ENCODE measurements at places on chromosomes 1 and 21. TPM values are rescaled to one million over a fixed set of nuclear protein-coding genes. Genes with fewer than 3 reads are reported as not detected.

Gene LRP8
- polyA plus RNA-seq, result 11.8 TPM

Gene NMNAT2
- polyA plus RNA-seq, result 1.5 TPM

Gene MYCL
- polyA plus RNA-seq, result 9.6 TPM

Gene BMP8B
- polyA plus RNA-seq, result 2.1 TPM

Gene RHCE
- polyA plus RNA-seq, result 0.94 TPM

GRCh38 chr1:167427848-167428247 is 90.5 kb downstream of the CD247 start:
- no peak for DNase-seq

GRCh38 chr1:221712198-221712684 is 29.6 kb downstream of the DUSP10 start:
- DNase-seq, result no peak

DNA sequence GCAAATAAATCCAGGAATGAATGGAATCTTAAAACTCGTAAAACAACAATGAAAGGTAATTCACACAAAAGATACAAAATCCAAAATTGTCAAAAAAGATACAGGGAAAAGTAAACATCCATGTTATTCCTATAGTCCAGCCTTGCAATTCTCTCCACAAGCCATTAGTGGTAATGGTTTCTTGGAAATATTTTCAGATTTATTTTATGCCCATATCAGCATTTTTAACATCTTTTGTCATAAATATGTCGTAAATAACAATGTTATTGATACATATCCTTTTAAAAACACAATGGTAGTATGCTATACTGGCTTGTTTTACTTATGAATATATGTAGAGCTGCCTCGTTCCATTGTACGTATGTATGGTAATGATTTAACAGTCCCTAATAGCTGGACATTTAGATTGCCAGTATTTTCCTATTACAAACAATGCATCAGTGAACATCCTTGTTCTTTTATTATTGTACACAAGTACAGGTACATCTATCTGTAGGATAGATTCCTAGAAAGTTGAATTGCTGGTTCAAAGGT is 30.6 kb downstream of the DNTTIP2 start:
- DNase-seq, result no peak

DNA sequence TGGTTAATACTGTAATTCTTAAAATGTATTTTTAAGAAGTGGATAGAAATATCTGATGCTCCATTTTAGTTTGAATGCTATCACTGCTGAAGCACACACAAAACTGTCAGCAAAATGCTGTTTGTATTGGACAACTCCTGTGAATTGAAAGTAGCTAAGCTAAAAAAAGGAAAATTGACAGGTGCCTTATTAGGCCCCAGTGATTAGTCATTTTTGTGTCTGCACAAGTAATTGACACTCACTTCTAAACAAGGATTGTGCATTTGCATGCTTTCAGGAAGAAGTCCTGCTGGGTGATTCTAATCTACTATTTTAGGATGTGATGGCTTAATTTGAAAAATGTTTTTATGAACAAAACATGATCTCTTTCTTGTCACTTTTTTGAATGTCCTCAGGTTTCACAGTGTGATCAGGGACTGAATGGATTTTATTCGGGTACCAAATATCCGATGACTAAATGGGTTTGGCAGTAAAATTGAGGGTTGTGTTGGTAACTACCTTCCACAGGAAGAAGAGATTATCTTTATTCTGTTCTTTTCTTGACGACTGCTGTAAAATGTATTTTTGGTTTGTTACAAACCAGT is 13.0 kb upstream of the MAP3K7CL start:
- no peak for DNase-seq

- DNase-seq, result no peak
Observed at GRCh38 chr1:7519861-7520395, 251.2 kb upstream of the VAMP3 start.

GRCh38 chr21:40829791-40830190 is 17.2 kb downstream of the DSCAM start:
- DNase-seq, result no peak

DNA sequence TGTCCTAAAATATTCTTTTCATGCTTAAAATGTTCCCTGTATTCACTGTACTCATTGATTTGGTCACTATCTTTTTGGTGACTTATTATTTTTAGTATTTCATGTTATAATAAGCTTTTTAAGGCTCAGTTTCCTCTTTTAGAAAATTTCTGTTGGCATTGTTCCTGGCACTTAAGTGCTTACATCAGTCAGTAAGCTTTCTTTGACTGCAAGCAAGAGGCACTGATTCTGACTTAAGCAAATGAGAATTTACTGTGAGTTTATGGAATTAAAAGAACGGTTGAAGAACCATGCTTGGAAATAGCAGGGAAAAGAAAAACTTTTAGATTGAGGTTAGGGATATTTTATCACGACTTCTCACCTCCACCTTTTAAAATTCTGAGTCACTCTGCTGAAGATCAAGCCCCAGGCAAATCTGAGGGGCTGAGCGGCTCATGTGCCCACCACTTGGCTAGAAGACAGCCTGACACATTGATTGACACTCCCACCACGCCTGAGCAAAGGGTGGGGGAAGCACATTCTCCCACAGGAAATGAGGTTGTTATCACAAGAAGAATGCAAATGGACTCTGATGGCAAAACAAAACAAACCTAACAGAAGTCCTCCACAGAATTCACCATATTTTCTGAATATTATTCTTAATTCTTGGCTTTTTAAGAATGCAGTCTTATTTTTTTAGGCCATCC is 102.8 kb downstream of the KCTD3 start:
- DNase-seq, result no peak

DNA sequence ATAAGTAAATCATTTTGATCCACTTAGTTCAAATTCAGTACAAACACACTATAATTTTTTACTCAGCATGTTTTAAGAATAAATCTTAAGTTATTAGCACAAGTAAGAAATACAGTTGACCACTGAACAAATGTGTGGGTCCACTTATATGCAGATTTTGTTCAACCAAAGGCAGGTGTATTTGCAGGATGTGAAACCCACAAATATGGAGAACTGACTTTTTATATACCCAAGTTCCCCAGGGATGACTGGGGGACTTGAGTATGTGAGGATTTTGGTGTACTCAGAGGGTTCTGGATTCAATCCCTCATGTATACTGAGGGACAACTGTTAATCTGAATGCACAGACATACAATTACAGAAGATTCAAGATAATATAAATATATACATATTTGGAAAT is 25.7 kb upstream of the ERICH3 start:
- no peak for DNase-seq

DNA sequence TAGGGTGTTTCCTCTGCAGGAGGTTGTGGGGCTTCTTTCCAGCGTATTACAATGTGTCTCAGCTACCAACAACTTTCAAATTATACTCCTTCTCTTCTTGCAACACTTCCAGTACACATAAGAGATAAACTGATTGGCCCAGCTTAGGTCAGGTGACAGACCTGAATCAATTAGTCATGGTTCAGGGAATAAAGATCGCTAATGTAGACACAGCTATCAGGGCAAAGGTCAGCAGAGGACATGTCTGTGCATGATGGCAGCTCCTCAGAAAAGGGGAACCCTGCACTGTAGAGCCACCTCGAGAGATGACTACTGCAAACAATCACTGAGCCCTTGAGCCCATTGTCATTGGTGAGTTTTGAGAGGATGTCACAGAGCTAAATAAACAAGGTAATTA is 36.8 kb upstream of the PKN2 start:
- no peak for DNase-seq

- DNase-seq, result no peak
Observed at GRCh38 chr1:195721210-195721971, 886.8 kb downstream of the KCNT2 start.

DNA sequence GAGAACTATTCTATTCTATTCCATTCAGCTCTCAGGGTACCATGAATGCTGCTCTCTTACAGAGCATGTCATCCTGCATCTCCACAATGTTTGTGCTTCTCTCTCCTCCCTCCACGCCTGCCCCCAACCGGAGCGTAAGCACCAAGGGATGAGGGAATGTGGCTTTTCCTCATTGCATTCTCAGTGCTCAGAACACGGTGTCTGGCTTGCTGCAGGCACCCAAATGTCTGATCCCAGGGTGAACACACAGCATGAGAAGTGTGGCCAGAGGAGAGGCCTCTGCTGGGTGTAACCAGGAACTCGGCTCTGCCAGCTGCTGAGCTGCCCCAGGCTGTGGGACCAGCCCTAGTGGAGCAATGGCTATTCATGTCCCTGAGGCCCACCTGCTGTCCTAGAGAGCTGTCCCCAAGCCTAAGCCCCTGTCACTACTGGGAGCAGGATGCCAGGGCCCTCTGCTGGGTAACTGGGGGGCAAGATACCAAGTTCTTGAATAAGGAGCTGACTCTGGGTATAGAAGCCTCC is 38.3 kb downstream of the OLFML2B start:
- DNase-seq, result no peak
